ENCODE measurements at places on chromosomes 7 and 10. TPM values are rescaled to one million over a fixed set of nuclear protein-coding genes. Genes with fewer than 3 reads are reported as not detected.

Gene HSPB1
- 32.1 TPM for total RNA-seq

Gene TRIM4
- 22.8 TPM for total RNA-seq

Gene PSD
- total RNA-seq, result 4.2 TPM

Gene BEND7
- 0.58 TPM for total RNA-seq

Gene CPA2
- total RNA-seq, result not detected

Gene EPO
- not detected for total RNA-seq

Gene SLC29A4
- total RNA-seq, result 1.3 TPM

All from regular cardiac myocyte (primary cell).